Kidney epithelial cell (primary cell): ENCODE measurements at places on chromosomes 6 and 20. TPM values are rescaled to one million over a fixed set of nuclear protein-coding genes. Genes with fewer than 3 reads are reported as not detected.

Gene TJAP1
- 31.7 and 42.7 TPM in 2 replicates for total RNA-seq

Gene UNC5CL
- 1.1 and 1.8 TPM in 2 replicates for total RNA-seq

Gene CLPSL1
- not detected in 2 replicates for total RNA-seq

Gene FOXQ1
- total RNA-seq: 6.8 and 6.9 TPM in 2 replicates

Gene SLC44A4
- total RNA-seq: 17.7 and 26.1 TPM in 2 replicates

Gene LGSN
- total RNA-seq: not detected in 2 replicates

Gene LIN28B
- 0.07 and 0.92 TPM in 2 replicates for total RNA-seq

Gene OXT
- total RNA-seq: not detected in 2 replicates
